Prostate gland (tissue), 2 donors: ENCODE measurements at places on chromosomes 2 and 18. TPM values are rescaled to one million over a fixed set of nuclear protein-coding genes. Genes with fewer than 3 reads are reported as not detected.
A peak's percentile ranks its signal among the peaks of the same experiment; 100 is the strongest.

DNA sequence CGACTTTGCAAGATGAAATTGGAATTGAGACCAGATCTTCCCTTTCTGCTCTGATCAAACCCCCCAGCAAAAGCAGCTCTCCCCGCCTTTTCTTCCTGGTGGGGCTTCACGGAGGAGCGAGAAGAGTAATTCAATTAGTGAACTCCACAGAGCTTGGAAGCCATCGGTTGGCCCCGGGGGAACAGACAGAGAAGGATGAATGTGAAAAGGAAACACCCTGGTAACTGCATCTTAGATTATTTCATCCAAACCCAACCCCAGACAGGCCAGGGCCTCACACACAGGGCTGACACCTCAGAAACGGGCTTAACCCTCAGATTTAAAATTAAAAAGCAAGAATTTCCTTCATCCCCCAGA is 18.3 kb downstream of the SMAD7 start:
- no peak for DNase-seq

Gene PLGLB1
- 1.5 TPM for total RNA-seq

DNA sequence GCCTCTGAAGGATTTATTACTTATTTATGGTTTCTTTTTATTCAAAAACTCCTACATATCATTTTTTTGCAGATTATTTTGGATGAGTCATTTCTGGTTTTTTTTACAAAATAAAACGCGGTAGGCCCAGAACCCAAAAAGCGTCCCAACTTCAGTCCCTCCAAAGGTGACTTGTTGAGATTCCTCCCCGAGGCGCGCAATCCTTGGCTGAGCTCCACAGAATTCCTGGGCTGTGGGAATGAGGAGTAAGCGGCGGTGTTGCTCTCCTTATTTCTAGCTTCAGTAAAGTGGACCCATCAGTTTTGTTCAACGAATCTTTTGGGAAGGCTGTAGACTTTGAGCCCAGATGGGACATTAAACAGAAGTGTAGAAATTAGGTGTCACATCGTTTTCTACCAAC is 67.0 kb upstream of the RMP24 start:
- no peak for DNase-seq

DNA sequence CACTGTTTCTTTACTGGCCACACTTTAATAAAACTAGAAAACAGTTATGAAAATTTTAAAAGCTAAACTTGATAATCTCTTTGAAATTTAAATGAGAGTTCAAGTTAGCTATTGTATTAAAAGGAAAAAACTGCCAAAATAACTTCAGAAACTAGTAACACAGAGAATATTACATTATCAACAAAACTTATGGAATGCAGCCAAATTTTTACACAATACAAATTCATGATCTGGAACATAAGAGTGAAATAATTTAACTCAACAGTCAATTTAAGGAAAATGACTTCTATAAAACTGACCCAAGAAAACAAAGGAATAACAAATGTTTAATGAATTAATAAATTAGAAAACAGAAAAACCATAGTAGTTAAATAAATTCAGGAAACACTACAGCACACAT is 65.0 kb downstream of the TCF4 start:
- DNase-seq, result no peak

DNA sequence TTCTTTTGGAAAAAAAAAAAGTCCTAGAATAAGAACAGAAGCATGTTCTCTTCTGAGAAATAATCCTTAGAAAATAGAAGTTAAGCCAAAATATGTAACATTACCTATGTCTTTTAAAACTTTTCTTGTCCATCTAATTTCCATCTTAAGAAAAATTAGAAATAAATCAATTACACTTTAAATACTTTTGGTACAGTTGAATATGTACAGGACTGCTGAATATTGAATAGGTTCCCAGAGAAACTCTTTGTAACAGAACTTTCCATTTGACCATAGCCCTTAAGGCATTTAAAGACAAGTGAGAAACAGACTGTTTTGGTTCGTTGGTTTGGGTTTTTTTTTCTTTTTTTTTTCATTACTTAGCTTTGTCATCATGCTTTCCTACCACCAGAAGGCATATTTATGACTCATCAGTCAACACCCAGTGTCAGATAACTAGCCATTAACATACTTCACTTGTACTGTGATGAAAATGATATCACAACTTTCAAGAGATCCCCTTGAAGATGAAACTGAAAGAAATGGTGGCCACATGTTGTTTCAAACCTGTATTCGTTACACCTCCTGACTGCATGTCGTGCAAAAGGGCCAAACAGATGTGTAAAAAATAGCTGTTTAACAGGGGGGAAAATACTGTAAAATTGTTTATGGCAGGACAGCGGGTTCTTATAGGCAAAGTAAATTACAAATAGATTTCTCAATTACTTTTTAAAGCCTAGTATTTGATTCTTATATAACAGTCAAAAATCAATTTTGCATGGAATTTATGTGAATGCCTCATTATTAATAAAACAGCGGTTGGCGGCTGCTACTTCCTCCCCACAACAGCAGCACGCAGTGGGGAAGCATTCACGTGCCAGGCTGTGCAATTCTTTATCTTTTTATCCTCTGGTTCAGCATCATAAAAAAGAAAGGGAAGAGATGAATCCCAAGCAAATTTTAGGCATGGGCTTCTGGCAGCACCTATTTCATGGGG is 280.7 kb upstream of the HNRNPA3 start:
- DNase-seq, result no peak

GRCh38 chr2:42554392-42554791 is 14.0 kb upstream of the MTA3 start:
- DNase-seq, result no peak

GRCh38 chr2:223040527-223040926 is 11.5 kb upstream of the KCNE4 start:
- no peak for DNase-seq

DNA sequence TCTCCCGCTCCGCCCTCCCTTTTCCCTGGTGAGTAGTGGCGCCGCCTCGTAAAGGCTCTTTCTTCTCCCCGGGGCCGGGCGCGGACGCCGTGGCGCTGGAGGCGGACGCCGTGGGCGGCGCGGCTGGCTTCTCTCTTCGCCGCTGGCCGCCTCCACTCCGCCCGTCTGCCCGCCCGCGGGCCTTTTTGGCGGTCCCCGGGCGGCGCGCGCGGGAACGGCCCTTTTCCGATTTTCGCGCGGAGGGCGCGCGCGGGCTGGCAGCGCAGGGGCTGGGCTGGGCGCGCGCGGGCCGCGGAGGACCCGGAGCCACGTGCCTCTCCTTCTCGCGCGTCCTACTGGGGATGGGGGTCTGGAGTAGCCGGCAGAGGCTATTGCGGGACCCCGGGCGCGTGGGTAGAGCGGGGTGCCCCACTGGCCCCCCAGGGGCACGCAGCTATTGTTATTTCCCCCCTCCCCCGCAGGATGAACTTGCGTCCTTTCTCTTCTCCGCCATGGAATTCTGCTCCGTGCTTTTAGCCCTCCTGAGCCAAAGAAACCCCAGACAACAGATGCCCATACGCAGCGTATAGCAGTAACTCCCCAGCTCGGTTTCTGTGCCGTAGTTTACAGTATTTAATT is 472 bp downstream of the SLC20A1 start:
- peak; percentile 17 for DNase-seq

DNA sequence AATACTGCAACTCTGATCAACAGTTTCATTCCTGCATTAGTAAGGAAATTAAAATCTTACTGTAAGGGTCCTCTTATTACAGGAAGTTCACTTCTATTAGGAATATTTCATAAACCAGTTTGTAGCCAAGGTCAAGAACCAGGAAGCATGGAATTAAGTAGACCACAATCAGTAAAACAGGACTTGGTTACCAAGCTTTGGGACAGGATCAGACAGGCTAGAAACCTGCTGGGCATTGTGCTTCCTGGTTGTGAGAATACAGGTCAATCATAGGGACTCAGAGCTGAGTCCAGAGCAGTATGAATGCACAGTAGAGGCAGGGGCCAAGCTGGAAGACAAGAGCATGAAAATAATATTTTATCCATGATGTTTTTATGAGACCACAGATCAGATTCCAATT is 248.0 kb downstream of the IKZF2 start:
- no peak for DNase-seq

DNA sequence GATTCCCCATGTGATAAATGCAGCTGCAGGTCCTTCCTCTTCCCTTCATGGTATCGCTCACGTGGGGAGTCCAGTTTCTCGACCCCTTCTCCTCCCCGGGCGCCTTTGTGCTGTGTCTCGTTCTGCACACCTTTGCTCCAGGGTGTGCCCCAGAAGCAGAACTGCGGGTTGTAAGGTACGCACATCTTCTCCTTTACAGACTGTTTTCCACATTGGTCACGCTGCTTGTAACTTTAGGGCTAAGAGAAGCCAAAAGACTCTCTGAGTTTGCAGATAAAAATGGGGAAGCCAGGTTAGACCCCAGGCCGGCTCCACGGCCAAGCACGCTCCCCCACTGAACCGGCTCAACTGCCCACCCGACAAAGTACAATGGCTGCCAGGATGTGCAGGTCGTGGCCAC is 45.9 kb upstream of the TFCP2L1 start:
- DNase-seq, result no peak

DNA sequence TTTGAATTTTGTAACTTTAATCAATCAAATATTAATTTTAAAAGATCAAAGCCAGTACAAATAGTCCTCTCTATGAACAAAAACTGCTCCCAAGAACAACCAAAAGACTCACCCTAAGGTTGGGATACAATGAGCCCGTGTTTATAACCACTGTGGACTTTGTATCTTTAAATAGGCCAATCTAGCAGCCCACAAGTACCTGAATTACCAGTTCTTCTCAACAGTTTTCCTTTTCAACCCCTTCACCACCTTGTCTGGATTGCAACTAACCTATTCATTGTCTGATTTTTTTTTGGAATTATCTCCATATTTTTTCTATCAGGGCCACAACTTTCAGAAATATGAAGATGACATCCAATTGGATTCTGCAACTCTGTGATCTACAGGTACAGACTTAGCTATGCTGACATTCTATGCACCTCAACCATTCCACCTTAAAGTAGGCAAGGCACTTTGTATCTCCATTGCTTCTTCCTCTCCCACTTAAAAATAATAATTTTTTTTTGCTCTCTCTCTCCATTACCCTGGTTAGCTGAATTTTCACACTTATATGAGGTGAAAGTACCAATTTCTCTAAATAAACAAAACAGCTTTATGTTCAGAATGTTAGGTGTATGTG is 81.9 kb upstream of the MAPRE2 start:
- DNase-seq, result no peak

Gene PCARE
- not detected for total RNA-seq

- no peak for DNase-seq
Observed at GRCh38 chr2:26238311-26238958, 6.0 kb downstream of the HADHA start.

Gene CDK15
- total RNA-seq, result 1.2 TPM

GRCh38 chr2:208311321-208311720 is 45.3 kb downstream of the PIKFYVE start:
- no peak for DNase-seq

Gene SELENOI
- total RNA-seq, result 15.6 TPM

Gene PROM2
- total RNA-seq, result 80.1 TPM
